Astrocyte (in vitro differentiated cells and primary cell): ENCODE measurements at places on chromosomes 1 and 21.

- no peak for DNase-seq
Measured at GRCh38 chr1:115242543-115242942, 95.5 kb downstream of the NGF start.

DNA sequence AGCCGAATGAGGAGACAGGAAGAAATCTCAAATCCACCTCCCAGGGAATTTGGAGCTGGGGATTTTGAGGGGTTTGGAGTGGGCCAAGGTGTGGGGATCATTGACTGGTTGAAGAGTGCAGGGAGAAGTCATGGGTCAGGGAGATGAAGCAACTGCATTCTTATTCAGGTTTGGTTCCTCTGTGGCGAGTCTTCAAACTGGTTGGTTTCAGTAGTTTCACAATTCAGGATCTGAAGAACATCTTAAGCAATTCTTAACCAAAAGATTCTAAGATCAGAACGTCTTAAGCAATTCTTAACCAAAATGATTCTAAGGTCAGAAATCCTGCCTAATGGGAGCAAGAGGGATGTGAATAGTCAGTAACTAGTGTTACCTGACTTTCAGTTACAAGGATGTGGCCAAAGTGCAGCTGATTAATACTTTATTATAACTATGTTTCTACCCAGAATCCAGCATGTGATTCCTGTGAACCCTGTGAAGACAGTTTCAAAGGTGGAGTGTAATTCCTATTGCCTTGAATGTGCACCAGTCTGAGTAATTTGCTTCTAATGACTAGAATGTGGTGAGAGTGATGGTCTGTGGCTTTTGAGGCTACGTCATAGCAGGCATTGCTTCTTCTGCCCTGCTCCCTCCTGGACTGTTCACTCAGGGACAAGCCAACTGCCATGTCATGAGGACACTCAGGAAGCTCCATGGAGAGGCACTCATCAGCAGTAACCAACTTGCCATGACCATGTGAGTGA lies 61.2 kb downstream of the OLFML3 start:
- peak; percentile 29 for DNase-seq

GRCh38 chr21:45055861-45056260 lies 18.5 kb upstream of the ADARB1 start:
- DNase-seq: peak; percentile 30

DNA sequence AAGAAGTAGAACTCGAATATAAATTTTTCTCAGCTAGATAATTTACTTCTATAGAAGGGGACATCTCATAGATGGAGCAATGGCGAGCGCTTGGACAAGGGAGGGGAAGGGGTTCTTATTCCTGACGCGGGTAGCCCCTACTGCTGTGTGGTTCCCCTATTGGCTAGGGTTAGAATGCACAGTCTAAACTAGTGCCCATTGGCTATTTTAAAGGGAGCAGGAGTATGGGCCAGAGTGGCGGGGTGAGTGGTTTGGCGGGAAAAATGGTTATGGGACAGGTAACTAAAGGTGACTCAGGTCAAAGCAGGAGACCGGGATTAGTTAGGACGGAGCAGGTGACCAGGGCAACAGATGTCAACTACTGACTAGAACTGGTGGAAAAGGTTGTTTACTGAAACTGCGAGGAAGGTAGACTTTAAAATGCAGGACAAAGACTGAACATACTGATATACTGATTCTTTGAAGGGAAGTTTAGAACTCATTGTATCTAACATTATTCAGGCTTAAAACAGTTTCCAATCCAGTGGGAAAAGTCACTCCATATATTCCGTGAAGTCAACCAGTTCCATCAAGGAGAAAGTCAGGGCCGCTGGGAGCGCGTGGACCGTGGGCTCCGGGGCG lies 940 bp upstream of the ATAD3A start:
- DNase-seq: peak; percentile 9

GRCh38 chr1:196209265-196209664 lies 399.0 kb downstream of the KCNT2 start:
- DNase-seq: no peak

DNA sequence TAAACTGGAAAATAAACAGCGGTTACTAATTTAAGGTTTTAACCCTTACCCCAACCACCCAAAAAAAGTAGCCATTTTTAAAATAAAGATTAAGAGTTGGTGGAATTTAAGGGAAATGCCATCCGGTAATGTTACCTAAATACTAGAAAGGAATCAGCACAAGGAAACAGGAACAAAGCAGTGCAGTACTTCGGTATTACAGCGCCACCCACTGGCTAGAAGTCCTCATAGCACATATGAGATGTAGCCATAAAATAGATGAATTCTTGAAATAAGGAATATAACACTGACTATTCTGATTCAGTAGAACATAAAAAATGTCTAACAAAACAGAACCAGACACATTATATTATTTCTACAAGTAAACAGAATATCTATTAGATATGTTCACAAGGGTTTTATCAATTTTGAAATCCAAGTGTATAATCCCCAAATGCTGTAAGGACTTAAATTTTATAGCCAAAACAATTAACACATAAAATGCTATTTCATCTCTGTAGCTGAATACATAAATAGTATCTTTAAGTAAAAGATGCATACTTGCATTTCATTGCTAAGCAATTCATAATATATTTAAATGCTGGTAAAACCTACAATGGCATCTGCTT lies 58.8 kb downstream of the FRRS1 start:
- peak; percentile 30 for DNase-seq

- peak; percentile 46 for DNase-seq
Measured at GRCh38 chr1:70140343-70140742, 65.0 kb downstream of the LRRC40 start.
